Activated T-helper 1 cell treated with anti-CD3 and anti-CD28 coated beads, Interleukin-2, amount 50 U/mL, for 16 hours (primary cell): ENCODE measurements at places on chromosomes 2 and 18.

DNA sequence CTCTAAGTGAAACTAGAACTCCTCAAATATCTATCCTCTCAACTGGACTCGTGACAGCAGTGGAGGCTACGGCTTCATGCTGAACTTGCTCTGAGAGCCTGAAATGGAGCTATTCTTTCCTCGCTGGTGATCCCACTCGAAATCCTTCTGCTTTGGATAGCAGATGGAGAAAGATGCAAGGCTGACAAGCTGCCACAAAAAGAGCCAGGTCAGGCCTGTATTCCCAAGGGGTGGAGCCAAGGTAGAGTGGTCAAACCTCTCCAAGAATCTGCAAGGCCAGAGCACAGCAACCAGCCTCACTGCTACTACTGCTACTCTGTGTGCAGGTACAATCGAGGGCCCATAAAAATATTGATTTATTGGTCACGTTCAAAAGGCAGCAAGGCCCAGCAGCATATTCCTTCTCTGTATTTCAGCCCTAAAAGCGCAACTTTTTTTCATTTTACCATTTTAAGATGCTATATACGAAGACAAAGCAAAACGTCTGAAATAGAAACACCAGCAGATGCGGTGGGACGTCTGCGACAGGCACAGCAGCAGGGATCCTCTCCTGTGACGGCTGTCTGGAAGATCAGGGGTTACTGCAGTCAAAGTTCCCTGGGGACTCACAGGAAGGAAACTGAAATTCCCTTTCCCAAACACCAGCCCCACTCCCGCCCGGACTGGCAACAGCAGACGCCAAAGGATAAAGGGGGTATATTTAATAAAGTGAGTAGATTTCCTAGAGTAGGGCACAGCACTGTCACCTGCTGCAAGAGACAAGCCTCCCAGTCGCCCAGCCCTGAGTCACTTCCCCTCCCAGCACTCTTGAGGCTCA lies 2.4 kb downstream of the SPRED2 start:
- no peak for DNase-seq

DNA sequence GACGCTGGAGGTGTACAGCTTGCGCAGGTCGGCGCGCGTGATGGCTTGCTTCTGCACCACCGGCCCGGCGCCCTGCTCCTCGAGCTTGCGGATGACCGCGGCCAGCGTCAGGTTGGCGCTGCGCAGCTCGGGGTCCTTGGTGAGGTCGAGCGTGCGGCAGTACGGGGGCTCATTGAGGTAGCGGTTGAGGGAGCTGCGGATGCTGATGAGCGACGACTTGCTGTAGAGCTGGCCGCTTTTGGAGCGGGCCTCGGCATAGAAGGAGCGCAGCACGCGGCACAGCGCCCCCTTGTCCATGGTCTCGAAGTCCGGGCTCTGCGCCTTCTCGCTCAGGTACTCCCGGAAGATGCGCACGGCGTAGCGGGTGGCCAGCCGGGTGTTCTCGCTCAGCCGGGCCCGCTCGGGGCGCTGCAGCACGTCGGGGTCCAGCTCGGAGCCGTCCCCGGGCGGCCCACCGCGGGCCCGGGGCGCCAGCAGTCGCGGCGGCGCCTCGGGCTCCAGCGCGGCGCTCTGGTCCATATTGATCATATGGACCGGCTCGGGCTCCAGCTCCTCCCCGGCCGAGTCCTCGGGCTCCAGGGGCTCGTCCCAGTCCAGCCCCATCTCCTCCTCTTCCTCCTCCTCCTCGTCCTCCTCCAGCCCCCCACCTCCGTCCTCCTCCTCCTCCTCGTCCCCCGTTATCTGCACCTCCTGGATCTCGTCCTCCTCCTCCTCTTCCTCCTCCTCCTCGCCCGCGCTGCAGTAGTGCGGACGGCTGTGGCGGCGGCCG lies 523 bp downstream of the KCTD1 start:
- DNase-seq = no peak

DNA sequence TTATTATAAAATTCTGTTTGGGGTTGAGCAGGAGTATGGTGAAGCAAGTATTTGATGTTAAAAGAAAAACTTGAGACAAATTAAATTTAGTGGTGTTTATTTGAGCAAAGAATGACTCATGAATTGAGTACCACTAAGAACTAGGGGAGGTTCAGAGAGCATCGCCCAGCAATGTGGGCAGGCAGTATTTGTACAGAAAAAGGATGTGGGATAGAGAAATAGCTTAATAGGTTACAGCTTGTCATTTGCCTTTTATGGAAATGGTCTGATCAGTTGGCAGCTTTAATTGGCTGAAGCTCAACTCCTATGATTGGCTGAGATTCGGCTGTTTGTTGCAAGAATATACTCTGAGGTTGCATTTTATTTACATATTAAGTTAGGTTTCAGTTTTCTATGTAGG lies 68.2 kb downstream of the LRATD1 start:
- DNase-seq = no peak

- no peak for DNase-seq
Observed at GRCh38 chr2:16187482-16187817, 247.1 kb downstream of the MYCN start.

DNA sequence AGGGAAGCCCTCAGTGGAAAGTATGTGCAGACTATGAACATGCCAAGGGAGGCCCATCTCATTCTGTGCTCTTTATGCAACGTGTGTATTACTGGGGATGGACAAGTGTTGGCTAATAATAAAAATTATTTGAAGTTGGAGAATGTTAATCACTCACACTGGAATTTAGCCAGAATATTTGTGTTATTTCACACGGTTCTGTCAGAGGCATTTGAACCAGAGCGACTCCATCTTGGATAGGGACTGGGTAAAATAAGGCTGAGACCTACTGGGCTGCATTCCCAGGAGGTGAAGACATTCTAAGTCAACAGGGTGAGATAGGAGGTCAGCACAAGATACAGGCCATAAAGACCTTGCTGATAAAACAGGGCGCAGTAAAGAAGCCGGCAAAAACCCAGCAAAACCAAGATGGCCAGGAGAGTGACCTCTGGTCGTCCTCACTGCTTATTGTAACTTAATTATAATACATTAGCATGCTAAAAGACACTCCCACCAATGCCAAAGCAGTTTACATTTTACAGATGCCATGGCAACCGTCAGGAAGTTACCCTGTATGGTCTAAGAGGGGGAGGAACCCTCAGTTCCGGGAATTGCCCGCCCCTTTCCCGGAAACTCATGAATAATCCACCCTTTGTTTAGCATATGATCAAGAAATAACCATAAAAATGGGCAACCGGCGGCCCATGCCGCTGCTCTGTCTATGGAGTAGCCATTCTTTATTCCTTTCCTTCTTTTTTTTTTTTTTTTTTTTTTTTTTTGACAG lies 2.6 kb upstream of the FZD5 start:
- no peak for DNase-seq

- no peak for DNase-seq
Observed at GRCh38 chr2:20604401-20604911, 46.4 kb downstream of the HS1BP3 start.

GRCh38 chr2:27185331-27186026 lies 26.4 kb upstream of the ATRAID start:
- no peak for DNase-seq

- no peak for DNase-seq
Observed at GRCh38 chr2:32715981-32716380, 88.1 kb downstream of the TTC27 start.

GRCh38 chr2:9112079-9112721 lies 94.4 kb upstream of the ASAP2 start:
- DNase-seq = no peak

- no peak for DNase-seq
Observed at GRCh38 chr2:240135706-240136012, 446 bp downstream of the COPS9 start.

DNA sequence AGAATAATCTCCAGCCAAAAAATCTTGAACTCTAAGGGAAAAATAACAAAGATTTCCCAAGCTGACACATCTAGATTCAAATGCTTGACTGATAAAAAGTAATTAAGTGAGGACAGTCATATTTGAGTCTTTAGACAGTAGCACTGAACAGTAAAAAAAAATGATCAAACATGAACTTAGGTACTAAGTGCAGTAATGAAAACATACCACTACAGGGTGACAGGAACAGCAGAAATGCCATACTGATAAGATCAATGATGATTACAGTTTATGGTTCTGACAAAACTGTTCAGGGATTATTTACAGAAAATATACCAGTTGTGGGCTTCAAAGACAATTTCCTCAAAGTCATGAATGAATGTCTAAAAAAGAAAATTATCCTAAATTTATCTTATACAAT lies 80.3 kb downstream of the OSBPL1A start:
- DNase-seq = no peak

DNA sequence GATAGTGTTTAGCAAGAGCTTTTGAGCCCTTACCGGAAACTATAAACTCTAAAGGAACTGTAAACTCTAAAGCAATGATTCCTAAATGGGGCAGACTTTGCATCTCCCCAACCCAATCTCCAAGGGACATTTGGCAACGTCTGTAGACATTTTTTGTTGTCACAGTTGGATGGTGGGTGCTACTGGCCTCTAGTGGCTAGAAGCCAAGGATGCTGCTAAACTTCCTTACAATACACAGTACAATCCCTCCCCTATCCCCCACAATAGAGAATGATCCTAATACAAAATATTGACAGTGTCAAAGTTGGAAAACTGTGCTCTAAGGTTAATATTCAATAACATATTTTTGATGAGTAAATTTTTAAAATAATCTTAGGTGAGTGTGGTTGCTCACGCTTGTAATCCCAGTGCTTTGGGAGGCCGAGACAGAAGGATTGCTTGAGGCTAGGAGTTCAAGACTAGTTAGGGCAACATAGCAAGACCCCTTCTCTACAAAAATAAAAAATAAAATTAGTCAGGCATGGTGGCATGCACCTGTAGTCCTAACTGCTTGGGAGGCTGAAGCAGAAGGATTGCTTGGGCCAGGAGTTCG lies 66.7 kb downstream of the PTPN4 start:
- DNase-seq = no peak

DNA sequence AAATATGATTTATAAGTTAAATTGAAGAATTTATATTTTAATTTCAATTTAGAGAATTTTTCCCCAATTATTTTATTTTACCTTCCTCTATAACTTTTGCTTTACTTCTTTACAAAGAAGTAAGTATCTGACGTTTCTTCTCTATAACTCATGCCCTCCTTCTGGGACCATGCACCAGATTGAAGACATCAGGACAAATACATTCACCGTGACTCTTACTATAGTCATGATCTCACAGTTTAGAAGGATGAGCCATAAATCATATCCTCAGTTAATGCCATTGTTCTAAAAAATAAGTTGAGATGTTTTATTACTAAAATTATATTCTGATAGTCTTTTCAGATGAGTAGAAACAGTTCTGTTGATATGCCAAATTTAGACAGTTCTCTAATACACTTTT lies 279.3 kb downstream of the TMX3 start:
- DNase-seq = no peak

DNA sequence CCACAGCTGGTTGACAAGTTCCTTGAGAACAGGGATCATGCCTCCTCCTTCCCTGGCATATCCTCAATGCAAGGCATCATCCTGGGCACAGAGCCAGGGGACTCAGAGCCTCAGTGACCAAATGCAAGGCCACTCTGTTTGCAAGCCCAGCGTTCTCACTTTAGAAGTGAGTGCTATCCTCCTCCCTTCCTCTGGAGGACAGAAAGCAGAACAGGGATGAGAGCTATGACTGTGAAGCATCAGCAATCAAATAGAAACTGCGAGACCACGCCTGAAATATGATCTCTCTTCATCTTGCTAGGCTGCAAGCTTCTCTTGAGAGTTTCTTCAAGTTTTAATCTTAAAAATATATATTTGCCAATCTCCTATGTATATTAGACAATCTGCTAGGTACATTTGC lies 119.8 kb downstream of the LRATD1 start:
- no peak for DNase-seq

GRCh38 chr2:223943561-223944008 lies 1.6 kb downstream of the WDFY1 start:
- DNase-seq = no peak

DNA sequence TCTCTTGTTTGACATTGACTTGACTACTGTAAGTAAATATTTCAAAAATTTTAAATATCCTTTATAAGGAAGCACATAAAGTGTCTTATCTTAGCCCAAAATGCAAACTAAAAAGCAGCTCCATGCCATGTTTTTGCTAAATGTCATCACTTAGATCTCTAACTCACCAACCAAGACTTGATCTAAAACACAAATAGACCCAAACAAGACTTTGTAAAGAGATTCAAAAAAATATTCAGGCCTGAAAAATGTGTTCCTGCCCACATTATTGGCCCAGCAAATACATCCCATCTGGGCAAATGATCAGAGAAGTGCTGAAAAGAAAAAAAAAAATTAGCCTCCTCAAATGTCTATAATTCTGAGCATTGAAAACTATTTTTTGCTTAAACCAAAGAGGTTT lies 187.6 kb downstream of the MREG start:
- no peak for DNase-seq

DNA sequence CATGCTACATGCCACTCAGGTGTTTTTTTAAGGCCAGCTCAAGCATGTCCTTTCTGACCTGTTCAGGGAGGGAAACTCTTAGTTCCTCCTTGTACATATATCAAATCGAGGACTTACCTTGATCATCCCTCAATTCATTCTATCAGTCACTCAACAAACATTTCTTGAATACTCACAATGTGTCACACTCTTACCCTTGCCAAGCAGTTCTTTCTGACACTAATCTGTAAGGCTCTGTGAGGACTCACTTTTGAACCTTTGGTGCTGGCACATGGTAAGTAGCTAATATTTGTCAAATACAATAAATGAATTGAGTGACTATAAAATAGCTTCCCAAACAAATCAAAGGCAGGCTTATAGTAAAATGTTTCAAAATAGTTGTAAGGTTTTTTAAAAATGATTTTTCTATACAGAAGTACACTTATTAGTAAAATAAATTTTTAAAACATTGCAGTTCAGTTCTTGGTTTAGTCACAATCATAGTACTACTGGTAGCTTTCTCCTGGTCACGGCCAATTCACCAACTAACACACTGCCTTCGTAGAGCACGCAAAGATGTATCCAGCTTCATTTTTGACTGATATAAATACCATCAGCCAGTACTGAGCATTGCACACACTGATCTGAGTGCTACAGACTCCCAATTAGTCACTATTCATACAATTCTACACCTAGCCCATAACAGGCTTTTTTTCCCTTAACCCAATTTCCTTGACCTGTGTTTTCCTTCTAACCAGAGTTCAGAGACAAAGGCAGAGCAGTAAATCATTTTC lies 50.9 kb downstream of the ZEB2 start:
- DNase-seq = no peak

GRCh38 chr2:236967499-236967783 lies 118.2 kb upstream of the COPS8 start:
- DNase-seq = no peak

GRCh38 chr2:127659408-127660290 lies 13.7 kb downstream of the GPR17 start:
- no peak for DNase-seq
